ENCODE measurements at places on chromosomes 13 and 19. TPM values are rescaled to one million over a fixed set of nuclear protein-coding genes. Genes with fewer than 3 reads are reported as not detected.

- DNase-seq = no peak
Observed at GRCh38 chr13:75872980-75873379, 236.8 kb downstream of the LMO7 start.

- no peak for DNase-seq
Observed at GRCh38 chr13:113139577-113139976, 17.0 kb downstream of the F10 start.

- no peak for DNase-seq
Observed at GRCh38 chr19:517721-518597, 10.7 kb downstream of the TPGS1 start.

The TEX29 gene
- not detected for total RNA-seq

The PABPC3 gene
- 0.05 TPM for total RNA-seq

GRCh38 chr13:110274687-110275086 is 32.3 kb downstream of the COL4A1 start:
- DNase-seq = no peak

The ANKLE1 gene
- total RNA-seq = 0.39 TPM

The CATSPERD gene
- not detected for total RNA-seq

DNA sequence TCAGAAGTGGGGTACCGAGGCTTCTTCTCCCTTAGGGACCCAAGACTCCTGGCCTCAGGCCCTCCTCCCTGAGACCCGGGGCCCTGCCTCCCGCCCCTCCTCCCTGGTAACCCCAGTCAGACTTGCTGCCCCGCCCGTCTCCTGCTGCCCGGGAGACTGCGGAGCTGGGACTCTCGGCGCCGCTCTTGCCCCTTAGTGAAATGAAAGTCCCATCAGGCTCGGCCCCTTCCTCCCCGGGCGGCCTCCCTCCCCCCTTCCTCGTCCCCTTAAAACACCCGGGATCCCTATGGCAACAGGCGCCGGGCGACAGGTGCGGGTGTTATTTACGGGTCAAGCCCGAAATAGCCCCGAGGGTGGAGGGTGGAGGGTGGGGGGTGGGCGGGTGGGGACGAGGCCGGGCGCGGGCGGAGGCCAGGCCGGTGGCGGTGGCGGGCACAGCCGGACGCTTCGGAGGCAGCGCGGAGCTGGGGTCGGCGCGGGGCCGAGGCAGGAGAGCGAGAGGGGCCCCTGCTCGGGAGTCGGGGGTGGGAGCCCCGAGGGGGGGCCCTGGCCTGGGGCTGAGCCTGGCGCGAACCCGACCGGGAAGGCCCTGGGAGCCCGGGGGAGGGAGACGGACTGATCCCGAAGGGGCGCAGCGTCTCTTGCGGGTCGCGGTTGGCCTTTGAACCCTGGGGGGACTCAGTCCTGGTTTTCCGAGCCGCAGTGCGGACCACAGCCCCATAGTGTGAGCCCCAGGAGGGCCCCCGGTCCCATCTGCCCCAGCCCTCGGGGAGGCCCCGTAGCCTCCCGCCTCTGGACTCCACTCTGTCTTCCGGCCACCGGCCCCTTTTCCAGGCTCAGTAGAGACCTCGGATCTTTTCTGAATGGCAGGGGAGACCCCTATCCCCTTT is at the start of gene CACNG6:
TSS of gene CACNG6 (plus strand) at position 414 of the 890 bp plus-strand sequence. CDS start 1,241 bp downstream, outside the sequence.
- no peak for DNase-seq

- no peak for DNase-seq
Observed at GRCh38 chr19:52943134-52943883, 19.4 kb downstream of the ZNF816 start.

DNA sequence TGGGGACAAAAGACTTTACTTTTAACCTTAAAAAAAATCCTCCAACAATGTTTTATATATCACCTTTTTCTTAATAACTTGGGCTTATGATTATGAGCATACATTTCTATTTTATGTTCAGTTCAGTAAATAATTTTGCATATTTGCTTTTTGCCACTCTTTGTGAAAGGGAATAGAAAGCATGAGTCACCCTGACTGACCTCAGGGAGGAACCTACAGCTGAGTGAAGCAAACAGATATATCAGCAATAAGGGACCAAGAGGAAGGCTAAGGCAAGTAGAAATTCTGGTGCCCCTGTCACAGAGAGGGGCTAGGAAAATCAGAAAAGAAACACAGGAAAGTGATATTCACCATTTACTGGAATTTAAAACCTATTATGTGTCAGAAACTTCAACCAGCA is 37.2 kb upstream of the SOHLH2 start:
- DNase-seq = no peak

GRCh38 chr13:22017226-22017625 is 346.4 kb downstream of the FGF9 start:
- no peak for DNase-seq

- DNase-seq = no peak
Observed at GRCh38 chr19:4232614-4233281, 3.4 kb downstream of the EBI3 start.

GRCh38 chr13:105611424-105611823 is 924.0 kb downstream of the EFNB2 start:
- peak; percentile 25 for DNase-seq

DNA sequence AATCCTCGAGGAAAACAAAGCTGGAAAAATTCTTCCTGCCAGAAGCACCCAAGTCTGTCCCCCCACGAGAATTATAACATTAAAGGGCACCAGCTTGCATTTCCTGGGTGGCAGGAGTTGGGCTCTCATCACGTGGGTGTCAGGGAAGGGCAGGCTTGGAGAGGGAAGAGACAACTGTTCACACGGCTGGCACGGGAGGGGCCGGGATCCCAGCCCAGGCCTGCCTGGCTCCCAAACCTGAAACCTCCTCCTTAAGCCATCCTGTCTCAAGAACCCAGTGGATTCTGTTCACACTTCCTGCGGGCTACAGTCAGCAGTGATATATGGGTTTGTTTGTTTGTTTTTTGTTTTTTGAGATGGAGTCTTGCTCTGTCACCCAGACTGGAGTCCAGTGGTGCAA is 12.2 kb downstream of the GRIK5 start:
- DNase-seq = no peak

DNA sequence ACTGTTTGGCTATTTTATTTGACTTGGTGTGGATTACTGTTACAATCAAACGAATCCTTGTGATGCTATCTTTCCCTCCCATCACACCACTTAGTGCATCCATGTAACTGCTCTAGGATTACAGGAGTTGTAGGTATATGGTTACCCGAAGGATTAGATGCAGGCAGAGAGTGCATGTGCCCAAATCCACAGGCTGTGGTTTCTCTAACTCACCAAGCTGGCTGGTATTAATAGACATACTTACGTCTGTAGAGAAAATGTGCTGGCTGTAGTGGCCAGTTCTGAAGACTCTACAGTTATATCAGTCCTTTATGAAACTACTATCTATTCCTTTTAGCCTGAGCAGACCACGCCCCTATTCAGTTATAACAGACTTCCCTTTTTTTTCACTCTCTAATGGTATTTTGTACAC is 1.1 kb upstream of the HMGB1 start:
- DNase-seq = no peak

DNA sequence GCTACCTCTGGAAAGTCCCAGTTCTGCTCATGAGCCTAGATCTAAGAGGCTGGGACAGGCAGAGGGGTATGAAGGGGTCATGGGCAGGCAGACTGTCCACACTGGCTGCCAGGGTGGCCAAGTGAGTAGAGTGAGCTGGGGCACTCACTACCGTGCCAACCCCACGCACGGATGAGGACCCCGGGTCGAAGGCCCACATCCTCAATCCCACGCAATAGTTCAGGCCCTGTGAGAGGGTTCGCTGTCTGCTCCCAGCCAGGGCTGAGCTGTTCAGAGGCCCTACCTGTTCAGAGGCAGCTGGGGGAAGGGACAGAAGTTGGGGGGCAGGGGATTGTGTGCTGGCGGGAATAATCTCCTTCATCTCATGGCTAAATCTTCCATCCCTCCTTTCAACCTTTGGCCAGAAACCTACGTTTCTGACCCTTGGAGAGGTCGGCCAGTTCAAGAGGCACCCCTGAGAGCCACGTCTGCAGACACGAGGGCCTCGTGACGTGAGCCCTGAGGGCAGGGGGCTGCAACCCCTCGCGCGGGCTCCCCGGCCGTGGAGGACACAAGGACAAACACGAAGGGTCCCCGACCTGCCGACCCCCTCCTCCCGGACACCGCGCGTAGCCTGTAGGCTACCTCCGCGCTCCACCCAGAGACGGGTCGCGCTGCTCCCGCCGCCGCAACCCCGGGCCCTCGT is 1.0 kb upstream of the RPS5 start:
- no peak for DNase-seq

GRCh38 chr19:49558591-49558990 is 21.8 kb downstream of the NOSIP start:
- no peak for DNase-seq

The PGLYRP1 gene
- not detected for total RNA-seq

DNA sequence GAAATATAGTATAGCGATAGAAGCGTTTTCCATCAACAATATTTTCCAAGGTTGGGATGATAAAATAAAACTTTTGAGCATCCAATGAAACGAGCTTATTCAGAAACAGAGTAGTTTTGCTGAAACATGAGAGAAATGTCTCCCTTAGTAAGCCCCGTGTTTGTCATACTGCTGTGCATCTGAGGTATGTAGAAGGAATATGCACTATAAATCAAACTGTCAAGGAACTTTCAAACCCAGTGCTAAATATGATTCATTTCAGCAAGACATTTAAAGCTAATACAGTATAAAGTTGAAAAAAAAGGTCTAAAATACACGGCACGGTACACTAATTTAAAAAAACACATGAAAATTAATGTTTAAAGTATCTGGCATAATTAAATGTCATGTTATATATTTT is 546.2 kb downstream of the SLITRK5 start:
- DNase-seq = no peak

- DNase-seq = no peak
Observed at GRCh38 chr13:33092073-33092987, 76.1 kb downstream of the KL start.

GRCh38 chr19:6767357-6768235 is at the start of gene SH2D3A:
TSS of gene SH2D3A (minus strand) at chr19:6767435. CDS start at chr19:6763748, 3,687 bp downstream.
- no peak for DNase-seq

DNA sequence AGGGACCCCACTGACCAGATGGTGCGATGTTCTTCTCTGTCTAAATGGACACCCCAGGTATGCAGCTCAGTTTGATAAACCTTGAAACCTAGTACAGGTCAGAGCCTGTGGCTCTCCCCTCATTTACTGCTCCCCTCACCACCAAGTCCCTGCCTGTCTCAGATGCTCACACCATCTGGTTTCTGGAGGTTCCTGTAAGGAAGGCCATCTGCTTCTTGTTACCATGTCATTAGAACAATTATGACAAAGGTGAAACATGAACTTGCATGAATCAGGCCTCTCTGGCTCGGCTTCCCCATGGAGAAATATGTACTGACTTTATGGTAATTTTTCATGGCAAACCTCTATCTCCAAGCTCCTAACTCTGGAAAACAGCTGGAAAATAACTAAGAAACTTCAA is 965.7 kb downstream of the UQCRFS1 start:
- no peak for DNase-seq

The ZNF154 gene
- 4.2 TPM for total RNA-seq

The ELSPBP1 gene
- total RNA-seq = not detected

DNA sequence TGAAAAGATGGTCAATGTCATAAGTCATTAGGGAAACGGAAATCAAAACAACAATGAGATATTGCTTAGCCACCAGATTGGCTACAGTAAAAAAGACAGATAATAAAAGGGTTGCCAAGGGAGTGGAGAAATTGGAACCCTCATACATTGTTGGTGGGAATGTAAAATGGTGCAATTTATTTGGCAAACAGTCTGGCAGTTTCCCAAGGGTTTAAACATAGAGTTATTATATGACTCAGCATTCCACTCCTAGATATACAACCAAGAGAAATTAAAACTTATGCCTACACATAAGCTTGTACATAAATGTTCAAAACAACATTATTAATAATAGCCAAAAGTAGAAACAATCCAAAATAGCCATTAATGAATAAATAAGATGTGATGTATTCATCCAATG is 9.9 kb upstream of the ZNF227 start:
- DNase-seq = no peak

- no peak for DNase-seq
Observed at GRCh38 chr13:114002009-114002544, 28.2 kb upstream of the C13orf46 start.

DNA sequence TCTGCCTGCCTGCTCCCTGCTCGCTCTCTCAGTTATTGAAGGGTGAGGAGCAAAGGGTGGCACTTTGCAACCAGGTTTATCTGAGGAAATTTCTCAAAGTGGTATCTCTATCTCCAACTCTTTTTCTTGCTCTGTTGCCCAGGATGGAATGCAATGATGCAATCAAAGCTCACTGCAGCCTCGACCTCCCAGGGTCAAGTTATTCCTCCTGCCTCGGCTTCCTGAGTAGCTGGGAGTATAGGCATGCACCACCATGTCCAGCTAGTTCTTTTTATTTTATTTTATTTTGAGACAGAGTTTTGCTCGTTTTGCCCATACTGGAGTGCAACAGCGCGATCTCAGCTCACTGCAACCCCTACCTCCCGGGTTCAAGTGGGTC is 4.9 kb downstream of the ACTMAP start:
- no peak for DNase-seq

- no peak for DNase-seq
Observed at GRCh38 chr13:111872475-111873150, 194.3 kb upstream of the SOX1 start.

DNA sequence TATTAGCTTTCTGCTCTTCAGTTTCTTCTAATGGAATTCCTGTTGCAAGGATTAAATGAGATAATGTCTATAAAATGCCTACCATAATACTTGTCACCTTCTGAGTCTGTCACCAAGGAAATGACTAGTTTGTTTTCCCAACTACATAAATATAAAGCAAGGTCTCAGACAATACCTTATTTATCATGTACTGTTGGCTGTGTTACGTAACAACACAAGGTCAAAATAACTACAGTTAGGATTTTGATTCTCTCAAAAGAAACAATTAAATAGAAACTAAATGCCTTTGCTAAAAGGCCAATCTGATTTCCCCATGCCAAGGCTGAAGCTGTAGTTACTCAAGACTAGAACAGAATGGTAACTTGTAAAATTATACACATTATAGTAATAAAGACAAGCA is 134.5 kb downstream of the PCDH9 start:
- DNase-seq = peak; percentile 4

GRCh38 chr19:16135430-16136127 is 7.9 kb upstream of the HSH2D start:
- DNase-seq = no peak

DNA sequence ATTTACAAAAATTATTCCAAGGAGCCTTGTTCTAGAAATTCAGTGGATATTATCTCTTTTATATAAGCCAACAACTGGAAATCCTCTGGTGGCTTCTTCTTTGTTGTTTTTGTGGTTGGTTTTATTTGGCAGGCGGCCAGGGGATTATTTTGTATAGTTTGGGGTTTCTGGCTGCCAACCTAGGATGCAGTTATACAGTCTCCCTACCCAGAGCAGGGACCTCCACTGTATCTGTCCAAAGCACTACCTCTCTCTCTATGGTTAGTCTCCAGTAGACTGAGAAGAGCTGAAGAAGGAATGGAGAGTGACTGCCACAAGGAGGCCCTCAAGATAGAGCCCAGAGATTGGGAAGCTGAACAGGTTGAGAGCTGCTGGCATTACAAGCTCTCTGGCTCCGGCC is 80.2 kb downstream of the ZAR1L start:
- DNase-seq = no peak

The TNFSF11 gene
- total RNA-seq = 0.29 TPM

The CGB1 gene
- not detected for total RNA-seq
